ENCODE measurements at places on chromosomes 2 and 18. TPM values are rescaled to one million over a fixed set of nuclear protein-coding genes. Genes with fewer than 3 reads are reported as not detected.
A peak's percentile ranks its signal among the peaks of the same experiment; 100 is the strongest.

GRCh38 chr18:75246721-75247610 is 36.4 kb downstream of the TSHZ1 start:
- peaks cover 53% of the 10 kb centered on the region for H3K4me1 ChIP-seq
- H3K36me3 ChIP-seq, result no peaks in the 10 kb centered on the region
- H3K27ac ChIP-seq, result peak overlapping the region; percentile 71
- no peak for DNase-seq
- no peaks in the 10 kb centered on the region for H3K27me3 ChIP-seq

- H3K27me3 ChIP-seq, result no peaks in the 10 kb centered on the region
- H3K4me3 ChIP-seq, result no peak overlapping the region
- peak overlapping the region; percentile 82 for H3K27ac ChIP-seq
- DNase-seq, result no peak
- H3K36me3 ChIP-seq, result no peaks in the 10 kb centered on the region
These were observed 20.3 kb upstream of the LAPTM4A start for GRCh38 chr2:20071397-20072383.

Gene TXNDC2
- not detected for total RNA-seq

DNA sequence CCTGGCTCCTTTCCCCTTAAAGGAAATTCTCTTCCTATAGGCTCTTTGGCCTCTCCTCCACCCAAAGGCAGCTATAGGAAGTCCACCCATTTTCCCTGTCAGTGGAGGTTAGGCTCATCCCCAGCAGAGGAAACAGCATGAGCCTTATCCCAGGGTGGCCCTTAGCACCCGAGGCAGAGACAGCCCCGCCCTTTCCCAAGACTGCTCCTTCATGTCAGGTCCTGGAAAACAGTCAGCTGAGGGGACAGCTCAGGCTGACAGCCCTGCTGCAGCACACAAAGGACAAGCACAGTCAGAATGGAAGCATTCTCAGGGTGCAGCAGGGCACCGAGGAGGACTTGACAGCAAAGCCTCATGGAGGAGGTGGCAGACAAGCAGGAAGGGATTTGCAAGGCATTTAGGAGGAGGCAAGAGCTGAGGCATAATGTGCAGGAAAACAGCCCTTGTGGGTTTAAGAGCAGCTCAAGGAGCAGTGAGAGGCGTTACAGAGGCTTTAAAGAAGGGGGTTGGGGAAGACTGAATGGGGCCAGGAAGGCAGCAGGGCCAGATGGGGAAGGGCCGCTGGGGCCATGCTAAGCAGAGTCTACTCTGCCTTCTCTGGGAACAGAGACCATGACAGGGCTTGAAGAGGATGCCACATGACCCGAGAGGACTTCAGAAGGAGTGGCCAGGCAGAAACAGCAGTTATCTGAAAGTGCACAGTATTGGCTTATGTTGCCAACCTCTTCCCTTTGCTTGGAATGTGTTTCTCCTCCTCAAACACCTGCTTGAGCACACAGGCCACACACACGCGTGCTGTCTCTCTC is 216.6 kb downstream of the SH3BP4 start:
- H3K4me3 ChIP-seq, result no peak overlapping the region
- no peak for DNase-seq
- no peak overlapping the region for H3K27ac ChIP-seq
- H3K4me1 ChIP-seq, result peaks cover 7% of the 10 kb centered on the region
- no peaks in the 10 kb centered on the region for H3K27me3 ChIP-seq
- H3K36me3 ChIP-seq, result no peaks in the 10 kb centered on the region

Gene REG3G
- total RNA-seq, result not detected

Gene ZDBF2
- 7.2 TPM for total RNA-seq

DNA sequence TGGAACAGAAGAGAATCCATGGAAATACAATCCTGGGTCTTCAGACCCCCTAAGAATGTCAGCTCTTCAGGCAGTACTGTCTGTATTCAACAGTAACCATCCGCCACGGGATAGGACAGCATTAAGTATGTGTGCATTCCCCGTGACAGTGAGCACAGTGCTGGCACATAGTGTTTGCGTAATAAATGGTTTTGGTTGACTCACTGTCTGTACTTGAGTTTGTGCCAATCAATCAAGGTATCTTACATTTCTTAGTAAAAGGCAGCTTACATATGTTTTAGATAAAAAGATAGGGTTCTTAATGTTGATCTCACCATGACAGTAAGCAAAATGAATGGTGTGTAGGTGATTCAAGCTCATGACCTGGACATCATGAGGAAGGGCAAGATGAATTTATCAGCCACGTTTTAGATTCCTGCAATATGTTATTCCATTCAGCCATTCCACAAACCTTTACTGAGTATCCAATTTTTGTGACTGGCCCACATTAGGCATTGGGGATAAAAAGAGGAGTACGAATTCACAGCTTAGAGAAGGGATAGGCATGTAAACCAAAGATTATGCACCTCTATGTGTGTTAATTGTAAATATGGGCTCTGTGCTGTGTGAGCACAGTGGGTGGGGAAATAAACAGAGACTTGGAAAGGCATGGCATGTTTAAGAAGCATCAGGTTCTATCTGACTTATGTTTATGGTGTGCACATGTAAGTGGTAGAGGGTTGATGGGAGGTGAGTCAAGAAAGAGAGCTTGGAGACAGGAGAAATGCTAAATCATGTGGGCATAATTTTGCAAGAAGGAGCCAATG is 258.8 kb downstream of the SLC8A1 start:
- H3K4me3 ChIP-seq, result no peak overlapping the region
- no peaks in the 10 kb centered on the region for H3K36me3 ChIP-seq
- H3K27ac ChIP-seq, result no peak overlapping the region
- no peak for DNase-seq

- H3K4me3 ChIP-seq, result no peak overlapping the region
- H3K27ac ChIP-seq, result peak overlapping the region; percentile 58
- no peaks in the 10 kb centered on the region for H3K27me3 ChIP-seq
- H3K36me3 ChIP-seq, result no peaks in the 10 kb centered on the region
These were observed 4.2 kb downstream of the CTDP1 start for GRCh38 chr18:79683626-79684282.

DNA sequence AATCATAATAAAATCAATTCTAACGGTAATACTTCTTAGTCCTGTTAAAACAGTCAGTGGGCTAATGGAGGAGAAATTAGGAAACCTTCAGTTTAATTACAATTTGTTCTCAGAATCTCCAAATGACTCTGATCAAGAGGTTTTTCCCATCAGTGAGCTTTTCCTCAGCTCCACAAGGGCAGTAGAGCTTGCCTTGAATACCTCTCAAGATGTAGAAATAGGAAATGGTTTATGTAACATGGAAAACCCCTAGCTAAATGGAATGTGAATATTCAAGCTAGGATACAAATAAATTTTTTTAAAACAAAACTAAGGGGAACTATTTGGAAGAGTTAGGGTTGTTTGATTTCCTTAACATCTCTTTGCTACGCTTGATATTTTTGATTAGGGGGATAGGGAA is 87.5 kb downstream of the PLEKHM3 start:
- no peaks in the 10 kb centered on the region for H3K4me1 ChIP-seq
- no peak for DNase-seq
- no peaks in the 10 kb centered on the region for H3K36me3 ChIP-seq

Gene LRATD1
- total RNA-seq, result 10.5 TPM

Gene FBXO36
- total RNA-seq, result 1.3 TPM

DNA sequence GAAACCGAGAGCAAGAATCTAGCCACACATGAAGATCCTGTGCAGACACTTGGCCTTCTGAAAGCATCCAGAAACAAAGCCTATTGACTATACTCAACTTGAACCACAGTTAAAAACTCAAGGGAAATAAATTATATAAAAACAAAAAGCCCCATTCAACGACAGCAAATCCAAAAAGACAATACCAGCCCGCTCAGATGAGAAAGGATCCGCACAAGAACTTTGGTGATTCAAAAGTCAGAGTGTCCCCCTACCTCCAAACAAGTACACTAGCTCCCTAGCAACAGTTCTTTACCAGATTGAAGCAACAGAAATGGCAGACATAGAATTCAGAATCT is 163.2 kb downstream of the WDPCP start:
- DNase-seq, result no peak
- H3K4me1 ChIP-seq, result no peaks in the 10 kb centered on the region
- no peaks in the 10 kb centered on the region for H3K36me3 ChIP-seq
- H3K27ac ChIP-seq, result no peak overlapping the region

DNA sequence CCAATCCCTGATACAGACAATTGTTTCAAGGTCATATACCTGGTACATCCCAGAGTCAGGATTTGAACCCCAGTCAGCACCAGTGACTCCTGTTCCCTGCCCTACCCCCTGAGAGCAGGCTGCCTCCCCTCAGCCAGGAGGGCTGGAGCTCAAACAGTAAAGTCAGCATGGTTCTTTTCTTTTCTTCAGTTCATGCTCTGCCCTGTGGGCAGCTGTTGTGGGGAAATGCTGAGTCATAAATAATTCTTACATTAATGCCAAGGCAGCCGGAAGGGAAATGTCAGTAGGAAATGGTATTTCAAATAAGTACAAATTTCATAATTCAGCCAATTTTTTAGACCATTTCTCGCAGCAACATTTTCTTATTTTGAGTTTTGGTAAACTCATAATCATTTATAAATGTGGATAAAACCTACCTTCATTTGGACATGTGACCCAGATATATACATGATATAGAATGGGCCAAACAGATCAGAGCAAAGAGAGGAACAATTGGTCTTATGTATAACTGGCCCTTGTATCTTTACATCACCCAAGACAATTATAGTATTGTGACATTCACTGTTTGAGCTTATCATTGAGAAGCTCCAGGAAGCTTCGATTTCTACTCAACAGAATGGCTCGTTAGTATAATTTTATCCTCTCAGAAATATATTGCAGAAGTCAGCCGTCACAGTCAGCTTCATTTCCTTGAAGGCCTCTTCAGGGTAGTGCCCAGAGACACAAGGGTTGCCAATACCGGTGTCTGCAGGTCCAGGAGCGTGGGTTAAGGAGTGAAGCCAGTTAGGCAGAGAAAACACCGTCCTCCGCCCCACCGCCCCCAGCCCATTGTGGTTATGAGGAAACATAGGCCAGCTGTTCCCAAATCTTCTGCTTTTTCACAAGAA is 28.0 kb upstream of the SCYGR1 start:
- H3K27me3 ChIP-seq, result no peaks in the 10 kb centered on the region
- H3K27ac ChIP-seq, result peak overlapping the region; percentile 3
- no peak overlapping the region for H3K4me3 ChIP-seq
- H3K36me3 ChIP-seq, result no peaks in the 10 kb centered on the region
- no peaks in the 10 kb centered on the region for H3K4me1 ChIP-seq

Gene CCDC74B
- total RNA-seq, result 1.1 TPM

DNA sequence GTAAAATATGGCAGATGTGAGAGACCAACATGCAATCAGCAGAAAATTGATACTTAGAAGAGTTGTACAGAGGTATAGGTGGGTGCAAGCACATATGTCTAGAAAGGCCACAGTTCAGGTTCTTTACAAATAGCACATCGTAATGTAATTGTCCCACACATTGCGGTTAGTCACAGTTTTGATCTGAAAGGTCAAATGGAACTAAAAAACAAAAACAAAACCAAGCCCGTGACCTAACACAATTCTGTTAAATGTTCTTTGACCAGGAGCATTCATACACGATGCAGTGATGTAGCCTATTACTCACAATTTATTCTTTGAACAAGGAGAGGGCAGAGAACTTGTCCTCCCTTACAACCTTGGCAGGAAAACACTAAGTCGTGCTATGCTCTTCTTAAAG is 108.9 kb upstream of the MAP4K3 start:
- H3K4me3 ChIP-seq, result no peak overlapping the region
- H3K27ac ChIP-seq, result no peak overlapping the region
- no peak for DNase-seq
- no peaks in the 10 kb centered on the region for H3K27me3 ChIP-seq
- H3K36me3 ChIP-seq, result no peaks in the 10 kb centered on the region

- no peaks in the 10 kb centered on the region for H3K4me1 ChIP-seq
- no peaks in the 10 kb centered on the region for H3K27me3 ChIP-seq
- no peak overlapping the region for H3K27ac ChIP-seq
- no peak for DNase-seq
These were observed 401.5 kb downstream of the DPP10 start for GRCh38 chr2:114843963-114844362.

Gene FAM124B
- 1.3 TPM for total RNA-seq

Gene MYO5B
- 10.2 TPM for total RNA-seq

- DNase-seq, result no peak
- peak overlapping the region; percentile 67 for H3K4me3 ChIP-seq
- no peaks in the 10 kb centered on the region for H3K27me3 ChIP-seq
- peaks cover 40% of the 10 kb centered on the region for H3K4me1 ChIP-seq
- H3K27ac ChIP-seq, result peak overlapping the region; percentile 86
These were observed 925 bp downstream of the SESTD1 start for GRCh38 chr2:179263446-179264367.

Gene COL4A4
- 10.0 TPM for total RNA-seq

GRCh38 chr2:26917135-26917836 is 53.2 kb upstream of the MAPRE3 start:
- H3K36me3 ChIP-seq, result no peaks in the 10 kb centered on the region
- H3K27ac ChIP-seq, result no peak overlapping the region
- H3K27me3 ChIP-seq, result no peaks in the 10 kb centered on the region
- H3K4me1 ChIP-seq, result peaks cover 11% of the 10 kb centered on the region
- peak; percentile 38 for DNase-seq

GRCh38 chr2:199535445-199536177 is 77.9 kb upstream of the SATB2 start:
- H3K4me3 ChIP-seq, result no peak overlapping the region
- no peaks in the 10 kb centered on the region for H3K27me3 ChIP-seq
- no peaks in the 10 kb centered on the region for H3K36me3 ChIP-seq
- H3K27ac ChIP-seq, result no peak overlapping the region
- H3K4me1 ChIP-seq, result no peaks in the 10 kb centered on the region
- DNase-seq, result no peak

Gene NGEF
- total RNA-seq, result 1.4 TPM

DNA sequence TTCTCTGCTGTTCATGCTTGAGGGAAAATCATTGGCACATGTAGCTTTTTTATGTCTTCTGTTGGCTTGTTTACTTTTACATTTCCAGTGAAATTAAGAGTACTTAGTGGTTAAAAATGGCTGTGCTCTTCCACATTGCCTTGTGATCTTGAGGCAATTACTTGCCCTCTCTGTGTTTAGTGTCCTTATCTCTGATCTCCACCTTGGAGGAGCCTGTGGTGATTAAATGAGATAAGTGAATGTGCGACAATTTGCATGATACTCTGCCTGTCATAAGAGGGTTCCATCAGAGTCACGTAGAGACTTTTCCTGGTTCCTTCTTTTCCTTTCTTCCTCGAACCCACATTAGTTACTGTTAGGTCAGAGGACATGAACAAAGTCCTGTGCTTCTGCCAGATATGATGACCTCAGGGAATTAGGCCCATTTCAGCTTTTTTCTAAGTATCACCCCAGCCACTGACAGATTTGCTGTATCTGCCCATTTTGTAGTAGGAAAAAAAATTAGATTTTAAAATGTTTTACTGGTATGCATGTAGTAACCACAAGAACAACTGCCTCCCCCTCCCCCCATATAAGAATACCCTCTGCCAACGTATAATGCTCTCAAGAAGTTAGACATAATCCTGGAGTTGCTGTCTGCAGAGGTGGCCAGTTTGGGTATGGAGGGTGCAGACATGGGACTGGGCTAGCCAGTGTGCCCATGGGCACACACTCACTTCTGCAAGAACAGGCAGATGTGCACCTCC is 51.9 kb downstream of the TET3 start:
- H3K4me3 ChIP-seq, result no peak overlapping the region
- no peaks in the 10 kb centered on the region for H3K4me1 ChIP-seq
- no peak for DNase-seq
- no peak overlapping the region for H3K27ac ChIP-seq
- H3K36me3 ChIP-seq, result no peaks in the 10 kb centered on the region

Gene MC2R
- not detected for total RNA-seq

Gene HNMT
- total RNA-seq, result 8.0 TPM

GRCh38 chr2:39394516-39394961 is 42.5 kb downstream of the MAP4K3 start:
- no peak for DNase-seq
- no peaks in the 10 kb centered on the region for H3K36me3 ChIP-seq
- peak overlapping the region; percentile 65 for H3K27ac ChIP-seq
- H3K27me3 ChIP-seq, result no peaks in the 10 kb centered on the region
- no peak overlapping the region for H3K4me3 ChIP-seq

Data from right atrium auricular region (tissue), 2 donors.